ENCODE measurements at places on chromosomes 1 and 21.

GRCh38 chr1:45621501-45621836 is 2.4 kb downstream of the CCDC17 start:
- DNase-seq = peak; percentile 59

DNA sequence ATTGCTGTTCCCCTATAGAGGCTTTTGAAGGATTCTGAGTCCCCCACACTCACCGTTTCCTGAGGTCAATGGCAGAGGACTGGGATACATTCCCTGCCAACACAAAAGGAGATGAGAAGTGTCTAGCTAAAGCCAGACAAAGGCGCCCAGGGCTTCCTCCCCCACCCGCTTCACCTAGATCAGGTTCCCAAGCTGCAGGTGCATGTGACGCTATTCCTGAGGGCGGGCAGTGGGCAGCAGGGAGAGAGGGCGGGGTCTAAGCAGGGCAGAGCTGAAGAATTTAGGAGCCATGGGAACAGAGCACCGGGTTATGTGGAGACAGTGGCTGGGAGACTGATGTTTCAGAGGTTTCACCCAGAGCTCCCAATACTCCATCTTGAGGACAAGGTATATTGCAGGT is 6.0 kb upstream of the ARHGEF2 start:
- DNase-seq = no peak

GRCh38 chr1:151641229-151641628 is 29.4 kb downstream of the SNX27 start:
- DNase-seq = no peak

- no peak for DNase-seq
Observed at GRCh38 chr1:209490013-209490412, 93.5 kb upstream of the CAMK1G start.

DNA sequence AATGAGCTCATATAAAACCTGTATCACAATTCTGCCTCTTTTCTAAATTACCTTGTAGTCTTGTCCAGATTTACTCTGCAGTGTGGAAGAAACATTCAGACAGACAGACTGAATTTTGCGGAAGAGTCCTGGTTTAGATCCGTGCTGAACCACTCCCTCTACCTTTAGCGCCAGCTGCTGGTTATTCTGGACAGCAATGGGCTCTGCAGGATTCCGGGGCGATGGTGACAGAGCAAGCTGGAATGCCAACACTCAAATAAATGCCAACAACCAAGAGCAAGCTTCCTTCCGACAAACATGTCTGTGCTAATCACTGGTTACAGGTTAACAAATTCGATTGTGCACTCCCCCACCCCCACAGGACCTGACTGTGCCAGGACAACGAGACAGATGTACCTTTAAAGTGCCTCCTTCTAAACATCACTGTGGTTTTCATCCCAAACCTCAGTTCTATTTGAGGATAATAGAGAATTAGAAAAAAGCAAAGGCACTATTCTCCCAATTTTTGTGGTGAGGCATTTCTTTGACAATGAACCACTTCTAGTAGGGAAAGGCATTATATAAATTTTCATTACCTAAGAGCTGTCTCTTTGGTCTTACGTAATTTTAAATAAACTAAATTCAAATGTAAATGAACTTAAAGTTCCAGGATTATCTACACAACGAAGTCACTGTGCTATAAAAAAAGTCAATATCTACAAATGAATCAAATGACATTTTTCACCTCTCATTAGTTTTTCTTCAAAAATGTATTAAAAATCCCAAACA is 90.4 kb downstream of the INTS7 start:
- no peak for DNase-seq

DNA sequence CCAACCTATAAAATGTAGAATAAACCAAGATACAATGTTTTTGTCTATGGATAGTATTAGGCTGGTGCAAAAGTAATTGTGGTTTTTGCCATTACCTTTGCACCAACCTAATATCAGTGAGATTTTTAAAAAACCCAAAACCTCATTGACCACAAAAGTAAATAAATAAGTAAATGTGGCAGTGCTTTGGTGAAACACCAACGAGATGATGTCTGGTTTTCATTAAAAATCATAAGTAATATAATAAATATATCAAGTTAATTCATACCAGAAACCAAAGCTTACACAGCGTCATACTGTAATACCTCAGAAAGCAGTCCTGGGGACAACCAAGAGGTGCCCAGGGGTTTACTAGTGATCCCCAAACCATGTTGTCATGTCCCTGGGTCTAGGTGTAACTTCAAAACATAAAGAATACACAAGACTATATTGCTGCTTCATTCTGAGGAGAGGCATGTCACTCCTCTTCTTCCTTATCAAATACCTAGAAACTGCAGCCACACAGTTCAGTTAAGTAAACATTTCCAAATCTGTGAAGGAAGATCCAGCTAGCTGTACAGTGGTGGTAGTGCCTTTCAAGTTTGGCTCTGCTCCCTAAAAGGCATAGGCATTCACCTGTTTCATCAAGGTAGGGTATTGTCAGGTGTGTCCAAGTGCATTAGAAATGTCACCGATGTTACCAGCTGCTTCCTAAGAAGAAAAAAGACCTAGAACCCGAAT is 51.6 kb upstream of the ZC3H11B start:
- DNase-seq = no peak

- DNase-seq = no peak
Observed at GRCh38 chr1:94738371-94738770, 81.8 kb upstream of the SLC44A3 start.

- DNase-seq = no peak
Observed at GRCh38 chr1:108877348-108878159, 769 bp downstream of the GPSM2 start.
